RWPE2 (cell line): ENCODE measurements at places on chromosomes 12 and 14.

DNA sequence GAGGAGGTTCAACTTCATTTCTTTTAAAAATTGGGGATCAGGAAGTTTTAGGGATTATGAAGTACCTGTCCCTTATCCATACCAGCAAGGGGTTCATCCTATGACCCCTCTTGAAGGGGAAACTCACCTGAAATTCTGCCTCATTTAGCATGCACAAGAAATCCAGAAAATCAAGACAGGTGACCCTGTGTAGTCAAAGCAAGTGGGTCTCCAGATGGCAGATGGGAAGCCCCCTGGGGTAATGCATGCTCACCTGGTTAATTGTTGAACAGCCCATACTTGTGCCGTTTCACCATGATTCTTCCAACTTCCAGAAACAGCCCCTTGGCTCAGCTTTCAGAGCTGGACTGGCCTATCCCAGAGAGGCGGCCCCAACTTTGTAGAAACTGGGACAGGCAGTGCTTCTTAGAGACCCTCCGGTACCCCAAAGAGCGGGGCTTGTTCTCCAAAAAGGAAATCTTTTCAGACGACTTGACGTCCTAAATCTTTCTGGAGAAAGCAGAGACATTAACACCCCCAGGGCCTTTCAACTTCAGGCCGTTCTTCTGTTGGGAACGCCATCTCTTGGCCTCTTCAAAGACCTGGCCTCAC, 66.3 kb upstream of the ESRRB start:
- DNase-seq: peak; percentile 32

DNA sequence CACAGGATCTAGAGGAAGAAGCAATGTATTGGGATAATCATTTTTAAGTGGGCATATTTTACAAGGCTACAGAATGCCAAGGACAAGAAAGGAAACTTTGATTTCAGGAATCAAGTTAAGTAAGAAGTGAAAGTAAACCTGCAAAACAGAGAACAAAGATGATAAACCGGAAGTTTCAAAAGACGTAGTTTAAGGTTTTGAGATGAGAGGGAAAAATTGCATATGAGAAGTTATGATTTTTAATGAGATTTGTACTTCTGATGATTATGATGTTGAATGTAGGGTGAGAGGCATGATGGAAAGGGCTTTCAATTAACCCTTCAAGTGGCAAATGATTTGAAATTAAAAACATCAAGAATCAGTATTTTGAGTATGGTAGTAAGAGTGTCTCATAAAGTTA, 134.9 kb downstream of the CAPZA3 start:
- DNase-seq: no peak

DNA sequence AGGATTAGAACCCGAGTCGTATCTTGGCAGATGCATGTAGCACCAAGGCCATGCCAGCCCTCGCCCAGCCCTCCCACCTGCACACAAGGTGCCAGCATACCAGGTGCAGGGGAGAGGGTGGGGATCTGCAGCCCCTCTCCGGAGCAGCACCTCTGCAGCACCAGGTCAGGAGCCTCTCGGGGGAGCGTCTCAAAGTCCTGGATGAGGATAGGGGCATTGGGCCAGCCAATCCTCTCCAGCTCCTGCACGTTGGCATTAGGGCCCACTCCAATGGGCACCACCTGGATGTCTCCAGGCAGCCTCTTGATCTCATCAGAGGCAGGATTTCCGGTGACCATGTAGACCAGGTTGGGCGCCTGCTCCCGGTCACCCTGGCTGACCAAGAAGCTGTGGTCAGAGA, 73.2 kb upstream of the ANO2 start:
- no peak for DNase-seq

GRCh38 chr14:20548414-20549158, 12.3 kb downstream of the RNASE9 start:
- DNase-seq: no peak

DNA sequence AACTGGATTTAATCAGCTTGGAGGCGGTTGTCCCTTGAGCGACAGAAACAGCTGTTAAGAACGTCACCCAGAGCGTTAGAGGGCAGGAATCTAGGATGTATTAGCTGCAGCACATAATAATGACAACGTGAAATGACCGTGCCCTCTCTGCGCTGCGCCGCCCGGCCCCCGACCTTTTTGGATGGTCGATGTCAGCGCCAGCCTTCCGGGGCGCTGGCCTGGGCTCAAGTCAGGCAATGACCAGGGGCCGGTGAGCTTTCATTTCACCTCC, 427 bp upstream of the TMEM120B start:
- DNase-seq: no peak

- no peak for DNase-seq
These were observed 120.2 kb upstream of the DNM1L start for GRCh38 chr12:32558903-32559302.

DNA sequence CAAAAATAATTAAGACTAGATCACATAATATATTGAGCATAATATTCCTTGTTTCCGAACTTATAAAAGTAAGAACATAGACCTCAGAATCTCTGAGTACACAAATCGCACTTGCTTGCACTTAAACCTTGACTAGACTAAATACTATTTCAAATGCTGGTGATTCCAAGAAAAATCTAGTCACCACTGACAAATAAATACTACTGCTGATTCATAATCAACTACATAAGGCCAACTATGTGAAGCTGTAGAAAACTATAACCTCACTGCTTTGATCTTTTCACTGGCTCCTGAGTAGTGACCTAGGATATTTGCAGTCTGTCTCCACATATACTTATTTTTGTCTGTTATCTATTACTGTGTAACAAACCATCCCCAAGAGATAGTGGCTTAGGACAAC, 245.4 kb downstream of the DIO2 start:
- no peak for DNase-seq

DNA sequence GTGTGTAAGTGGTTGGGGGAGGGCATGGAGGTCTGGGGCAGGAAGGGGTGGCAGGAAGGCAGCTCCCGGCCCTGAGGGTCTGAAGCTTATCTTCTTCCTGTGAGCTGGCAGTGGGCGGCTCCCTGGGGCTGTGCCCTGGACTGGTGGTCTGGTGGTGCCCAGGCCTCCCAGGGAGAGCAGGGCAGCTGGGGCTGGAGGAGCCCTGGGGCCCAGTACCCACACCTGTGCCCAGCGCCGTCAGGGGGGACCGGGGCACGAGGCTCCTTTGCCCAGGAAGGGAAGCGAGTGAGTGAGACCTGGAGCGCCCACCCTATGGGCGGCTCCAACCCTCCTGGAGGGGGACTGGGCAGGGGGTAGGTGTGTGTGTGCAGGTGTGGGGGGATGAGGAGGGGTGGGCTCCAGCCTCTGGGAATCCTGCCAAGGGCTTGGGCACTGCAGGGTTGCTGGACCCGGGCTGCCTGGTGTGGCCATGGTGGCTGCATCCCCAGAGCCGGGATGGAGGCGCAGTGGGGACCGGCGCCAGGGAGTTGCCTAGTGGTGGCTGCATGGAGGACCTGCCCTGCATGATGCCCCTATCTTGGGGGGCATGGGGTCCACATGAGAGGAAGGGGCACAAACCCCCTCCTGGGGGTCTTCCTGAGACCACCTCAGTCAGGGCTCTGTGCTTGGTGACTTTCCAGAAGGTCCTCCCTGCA, 353.6 kb downstream of the TMEM121 start:
- peak; percentile 63 for DNase-seq

DNA sequence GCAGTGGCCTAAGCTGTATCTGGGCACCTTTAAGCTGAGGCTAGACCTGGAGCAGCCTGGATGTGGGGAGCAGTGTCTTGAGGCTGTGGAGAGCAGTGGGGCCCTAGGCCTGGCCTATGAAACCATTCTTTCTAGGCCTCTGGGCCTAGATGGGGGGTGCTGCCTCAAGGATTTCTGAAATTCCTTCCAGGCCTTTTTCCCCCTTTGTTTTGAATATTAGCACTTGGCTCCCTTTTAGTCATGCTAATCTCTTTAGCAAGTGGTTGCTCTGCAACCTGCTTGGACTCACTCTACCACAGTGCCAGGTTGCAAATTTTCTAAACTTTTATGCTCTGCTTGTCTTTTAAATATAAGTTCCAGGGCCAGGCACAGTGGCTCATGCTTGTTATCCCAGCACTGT, 41.6 kb upstream of the RFX4 start:
- DNase-seq: no peak

DNA sequence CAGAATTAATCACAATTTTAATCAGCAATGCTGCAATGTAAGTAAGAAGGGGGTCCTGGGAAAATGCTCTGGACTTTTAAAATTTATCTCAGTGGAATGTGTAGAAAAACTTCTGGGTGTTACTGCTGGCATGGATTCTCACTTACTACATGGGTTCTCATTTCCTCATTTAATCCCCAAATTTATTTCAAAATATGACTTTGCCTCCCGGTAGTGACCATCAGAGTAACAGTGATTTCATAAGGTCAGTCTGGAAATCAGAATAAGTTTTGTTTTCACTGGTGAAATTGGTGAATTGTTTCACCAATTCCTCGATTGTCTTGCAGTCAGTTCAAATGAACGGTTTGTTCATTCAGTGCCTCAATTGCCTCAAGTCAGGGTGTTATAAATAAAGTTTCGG, 22.3 kb upstream of the DDHD1 start:
- DNase-seq: no peak

DNA sequence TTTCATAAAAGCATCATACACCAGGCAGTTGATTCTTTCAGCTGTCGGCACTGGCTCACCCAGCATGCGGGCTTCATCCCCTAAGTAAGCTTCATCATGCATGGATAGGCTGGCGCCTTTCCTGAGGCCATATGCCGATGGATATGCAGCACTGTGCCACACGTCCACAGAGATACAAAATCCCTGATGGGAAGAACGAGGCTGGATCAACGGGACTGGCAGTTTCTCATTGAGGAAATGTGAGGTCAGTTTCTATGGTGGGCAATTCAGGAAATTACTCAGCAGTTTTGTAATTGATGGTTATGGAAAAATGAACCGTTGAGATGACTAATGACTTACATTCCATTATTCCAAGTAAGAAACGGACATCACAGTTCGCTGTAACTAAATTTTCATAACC, 453.8 kb downstream of the TMEM121 start:
- no peak for DNase-seq

DNA sequence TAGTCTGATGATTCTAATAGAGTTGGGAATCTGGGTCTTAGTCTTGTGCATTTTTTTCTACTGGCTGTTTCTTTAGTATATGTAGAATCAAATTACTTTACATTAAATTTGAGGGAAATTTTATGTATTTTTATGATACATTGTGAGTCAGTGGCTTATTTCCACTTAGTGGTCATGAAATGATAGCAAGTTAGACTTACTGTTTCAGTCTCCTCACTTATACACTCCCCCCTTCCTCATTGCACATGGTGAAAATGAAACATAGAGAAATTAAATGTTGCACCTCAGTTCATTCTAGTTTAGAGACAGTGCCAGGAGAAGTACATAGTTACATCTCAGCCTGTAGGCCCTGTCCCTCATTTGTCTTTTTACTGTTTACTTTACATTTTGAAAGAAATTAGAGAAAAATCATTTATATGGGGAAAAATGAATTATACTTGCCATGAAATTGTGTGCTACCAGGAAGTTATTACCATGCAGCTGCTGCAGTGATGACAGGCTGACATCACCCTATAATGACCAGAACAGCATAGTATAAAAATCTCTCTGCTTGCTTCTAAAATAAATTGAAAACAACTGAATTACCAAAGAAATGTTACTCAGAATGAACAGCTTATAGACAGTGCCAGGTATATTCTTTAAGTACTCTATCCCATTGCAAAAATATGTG, 113.2 kb downstream of the TRMT5 start:
- no peak for DNase-seq

GRCh38 chr12:120925740-120926563, 21.8 kb upstream of the SPPL3 start:
- peak; percentile 96 for DNase-seq

DNA sequence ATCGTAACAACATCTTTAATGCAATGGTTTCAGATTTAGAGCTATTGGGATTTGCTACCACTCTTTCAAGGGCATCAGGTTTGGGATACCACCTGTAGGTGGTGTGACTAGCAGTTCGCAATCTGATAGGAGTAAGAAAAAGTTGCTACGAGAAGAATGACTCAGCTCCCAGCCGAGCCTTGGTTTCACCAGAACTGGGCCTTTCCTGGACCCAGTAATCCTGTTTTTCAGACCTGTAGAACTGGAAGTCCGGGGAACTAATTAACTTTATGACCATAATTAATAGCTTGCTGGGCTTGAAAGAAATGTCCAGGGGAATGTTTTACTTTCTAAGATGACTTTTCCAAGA, 770 bp downstream of the ABHD4 start:
- DNase-seq: no peak

GRCh38 chr12:62290846-62291245, 30.6 kb downstream of the USP15 start:
- no peak for DNase-seq

DNA sequence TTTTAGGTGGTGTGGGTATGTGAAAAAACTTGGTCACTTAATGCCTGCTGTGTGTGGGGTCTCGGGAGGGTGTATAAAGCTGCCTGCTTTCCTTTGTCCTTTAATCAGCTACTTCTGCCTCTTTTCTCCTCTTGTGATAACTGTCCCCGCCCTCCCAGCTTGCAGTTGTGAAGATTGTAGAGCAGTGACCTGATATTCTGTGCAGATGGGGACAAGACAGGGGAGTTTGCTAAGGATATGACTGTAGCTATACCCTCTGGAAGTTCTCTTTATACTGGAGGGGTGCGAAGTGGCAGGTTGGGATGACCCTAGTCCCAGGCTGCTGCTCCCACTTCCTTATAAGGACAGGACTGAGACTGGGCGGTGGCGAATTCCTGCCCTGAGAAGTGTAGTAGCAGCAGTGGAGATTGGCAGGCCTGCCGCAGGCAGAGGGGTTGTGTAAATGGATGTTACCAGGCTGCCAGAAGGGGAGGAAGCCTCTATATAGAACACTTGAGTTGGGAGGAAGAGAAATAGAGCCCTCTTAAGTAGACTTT, 835 bp downstream of the MYL6 start:
- DNase-seq: peak; percentile 83

GRCh38 chr14:69540654-69541335, 33.9 kb downstream of the CCDC177 start:
- DNase-seq: no peak

GRCh38 chr12:123393747-123394146, 9.8 kb downstream of the KMT5A start:
- DNase-seq: no peak
